ENCODE measurements at places on chromosomes 6 and 20.

- peak; percentile 79 for DNase-seq
These were observed 90.9 kb downstream of the FOXO3 start for GRCh38 chr6:108651340-108652227.

- no peak for DNase-seq
These were observed 473.5 kb downstream of the UTRN start for GRCh38 chr6:144758602-144759001.

GRCh38 chr20:23877524-23877923 lies 2.0 kb downstream of the CST5 start:
- no peak for DNase-seq

- no peak for DNase-seq
These were observed 57.4 kb downstream of the STMND1 start for GRCh38 chr6:17159240-17159639.

- DNase-seq, result no peak
These were observed 15.1 kb downstream of the UBE2V1 start for GRCh38 chr20:50097843-50098242.

GRCh38 chr6:167470836-167471547 lies 146.1 kb downstream of the TTLL2 start:
- no peak for DNase-seq

DNA sequence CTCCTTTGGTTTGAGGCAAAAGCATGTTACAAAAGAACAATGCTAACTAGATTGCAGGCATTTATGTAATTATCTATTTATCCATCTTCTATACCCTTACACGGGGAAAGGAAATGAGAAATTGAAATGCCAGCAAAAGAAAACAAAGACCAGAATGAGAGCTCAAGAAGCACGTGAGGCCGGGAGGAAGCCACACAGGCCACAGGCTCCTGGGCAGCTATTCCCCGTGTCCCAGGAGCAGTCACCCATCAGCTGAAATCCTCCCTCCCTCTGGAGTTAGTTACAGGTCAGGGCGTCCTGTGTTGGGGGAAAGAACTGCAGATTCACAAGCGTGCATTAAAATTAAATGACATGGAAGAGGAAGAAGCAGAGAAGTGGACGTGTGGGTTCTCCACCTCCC lies 64.7 kb upstream of the RPS6KA2 start:
- no peak for DNase-seq

GRCh38 chr6:115721564-115721963 lies 339.1 kb downstream of the FRK start:
- no peak for DNase-seq

Measured in cardiac muscle cell (in vitro differentiated cells and primary cell).